ENCODE measurements at places on chromosomes 4 and X.

DNA sequence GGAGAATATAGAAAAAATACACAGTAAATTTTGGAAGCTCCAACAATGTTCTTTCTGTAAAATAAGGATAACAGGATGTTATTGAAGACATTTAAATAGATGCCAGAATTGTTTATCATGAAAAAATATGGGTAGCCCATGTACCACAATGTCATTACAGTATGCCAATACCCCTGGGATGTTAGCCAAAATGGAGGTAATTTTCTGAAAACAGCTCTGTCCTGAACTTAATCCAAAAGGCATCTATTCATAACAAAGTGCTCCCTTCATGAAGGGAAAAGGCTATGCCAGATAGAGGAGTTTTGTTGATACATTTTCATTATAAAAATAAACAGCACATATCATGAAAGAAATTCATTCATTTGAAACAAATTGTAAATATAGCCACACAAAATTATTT lies 1902.6 kb upstream of the AGA start:
- DNase-seq = no peak

- no peak for DNase-seq
Measured at GRCh38 chr4:188296331-188296730, 157.1 kb downstream of the TRIML1 start.

DNA sequence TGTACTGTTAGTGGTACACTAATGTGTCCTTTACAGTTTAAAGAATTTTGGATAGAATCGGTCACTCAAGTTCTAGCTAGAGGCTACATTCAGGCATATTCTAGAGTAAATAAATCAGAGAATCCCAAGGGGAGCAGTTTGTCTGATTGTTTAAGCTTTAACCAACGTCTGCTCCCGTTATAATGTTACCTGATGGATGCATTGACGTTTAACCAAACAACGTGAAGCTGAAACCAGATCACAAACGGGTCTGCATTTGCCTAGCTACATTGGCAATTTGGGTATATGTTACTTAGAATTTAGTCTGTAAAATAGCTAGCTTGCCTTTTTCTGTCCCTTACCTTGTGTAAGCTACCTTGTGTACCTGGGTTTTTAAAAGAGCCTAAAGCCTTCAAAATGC lies 1.6 kb downstream of the PI4K2B start:
- DNase-seq = no peak

- no peak for DNase-seq
Measured at GRCh38 chr4:134463771-134464170, 262.2 kb upstream of the PABPC4L start.

DNA sequence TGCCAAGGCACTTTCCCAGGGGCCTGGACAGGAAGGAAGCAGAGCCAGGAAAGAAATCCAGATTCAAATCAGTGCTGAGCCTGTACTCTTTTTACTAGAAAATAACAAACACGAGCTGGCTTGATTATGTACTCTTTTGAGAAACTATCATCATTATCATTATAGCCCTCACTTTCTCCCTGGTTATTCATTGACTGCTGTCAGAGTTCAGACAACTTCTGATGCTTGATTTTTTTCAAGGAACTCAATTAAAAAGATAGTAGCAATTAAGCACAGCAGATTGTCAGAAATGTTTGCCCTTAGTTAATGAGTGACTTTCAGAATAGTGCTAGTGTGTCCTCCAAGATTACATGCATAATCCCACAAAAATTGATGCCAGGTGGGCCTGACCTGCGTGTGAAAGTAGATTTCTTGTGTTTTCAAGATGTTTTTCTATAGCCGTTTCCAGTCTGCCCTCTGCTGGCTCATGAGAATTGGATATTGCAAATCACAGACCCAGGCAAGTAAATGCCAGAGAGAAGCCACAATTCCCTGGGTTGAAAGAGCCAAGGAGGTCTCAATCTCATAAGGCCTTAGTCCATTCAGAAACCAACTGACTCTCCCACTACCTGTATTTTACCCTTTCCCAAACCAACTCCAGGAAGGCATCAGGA lies 14.3 kb upstream of the PNPLA4 start:
- no peak for DNase-seq

DNA sequence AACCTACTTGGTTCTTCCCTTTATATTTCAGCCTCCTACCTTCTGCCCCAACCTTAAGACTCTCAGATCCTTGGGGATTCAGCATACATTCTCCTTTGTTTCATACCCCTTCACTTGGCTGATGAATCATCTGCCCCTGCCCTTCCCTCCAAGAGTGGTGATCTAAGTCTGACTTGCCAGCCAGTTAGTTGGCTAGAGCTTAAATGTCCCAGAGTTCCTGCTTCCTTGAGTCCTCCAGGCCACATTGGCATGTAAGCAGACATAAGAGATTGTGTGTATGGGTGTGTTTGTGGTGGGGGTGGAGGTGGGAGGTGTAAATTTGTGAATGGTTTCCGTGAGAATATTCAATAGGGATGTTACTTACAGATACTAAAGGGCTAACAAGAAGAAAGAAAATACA lies 3.7 kb upstream of the TEX13D start:
- no peak for DNase-seq

DNA sequence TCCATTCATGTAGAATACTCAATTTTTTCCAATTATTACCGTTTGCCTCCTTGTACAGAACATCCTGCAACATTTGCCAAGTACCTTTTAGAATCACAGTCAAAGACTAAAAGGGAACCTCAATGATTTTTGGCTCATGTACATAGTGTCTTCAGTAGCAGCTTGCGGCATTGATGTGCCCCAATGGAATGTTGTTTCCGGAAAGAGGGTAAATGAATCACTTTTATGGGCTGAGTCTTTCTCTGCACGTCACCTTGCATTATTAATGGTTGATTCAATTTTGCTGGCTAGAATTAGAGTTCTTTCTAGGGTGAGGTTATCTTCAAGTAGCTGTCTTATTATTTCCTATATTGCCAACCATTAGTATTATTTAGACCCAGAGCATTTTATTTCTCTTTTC lies 116.9 kb upstream of the GABRA2 start:
- DNase-seq = no peak

DNA sequence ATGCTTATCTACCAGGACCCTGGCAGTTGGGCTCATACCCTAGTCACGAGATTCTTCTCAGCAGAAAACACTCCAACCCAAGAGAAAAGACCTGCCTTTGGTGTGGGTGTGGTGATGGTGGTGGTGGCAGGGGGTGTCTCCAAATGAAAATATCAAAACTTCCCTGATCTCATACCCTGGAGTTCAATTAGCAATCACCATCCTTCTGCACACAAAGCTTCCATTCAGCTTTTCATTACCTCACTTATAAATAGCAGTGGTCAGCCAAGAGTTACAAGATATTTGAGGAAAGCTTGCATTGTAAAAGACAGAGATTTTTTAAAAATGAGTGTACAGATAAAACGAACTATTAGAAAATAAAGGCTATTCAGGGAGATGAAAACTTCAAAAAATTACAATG lies 580.8 kb upstream of the MAGEB2 start:
- no peak for DNase-seq

DNA sequence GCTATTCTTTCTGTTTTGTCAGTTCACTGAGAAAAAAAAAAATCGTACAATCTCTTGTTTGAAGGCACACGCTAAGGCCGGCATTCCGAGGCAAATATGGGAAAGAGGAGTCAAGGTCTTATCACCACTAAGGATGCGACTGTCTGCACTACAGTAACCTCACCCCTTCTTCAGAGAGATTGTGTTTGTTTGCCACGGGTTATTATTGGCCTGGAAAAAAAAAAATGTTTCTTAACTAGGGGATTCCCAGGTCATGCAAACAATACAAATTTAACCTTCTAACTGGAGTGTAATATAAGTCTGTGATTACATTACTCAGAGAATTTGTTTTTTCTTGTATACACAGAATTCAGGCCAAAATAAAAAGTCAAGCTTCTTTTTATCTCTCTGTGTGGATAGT lies 168.3 kb downstream of the TMA16 start:
- DNase-seq = no peak

DNA sequence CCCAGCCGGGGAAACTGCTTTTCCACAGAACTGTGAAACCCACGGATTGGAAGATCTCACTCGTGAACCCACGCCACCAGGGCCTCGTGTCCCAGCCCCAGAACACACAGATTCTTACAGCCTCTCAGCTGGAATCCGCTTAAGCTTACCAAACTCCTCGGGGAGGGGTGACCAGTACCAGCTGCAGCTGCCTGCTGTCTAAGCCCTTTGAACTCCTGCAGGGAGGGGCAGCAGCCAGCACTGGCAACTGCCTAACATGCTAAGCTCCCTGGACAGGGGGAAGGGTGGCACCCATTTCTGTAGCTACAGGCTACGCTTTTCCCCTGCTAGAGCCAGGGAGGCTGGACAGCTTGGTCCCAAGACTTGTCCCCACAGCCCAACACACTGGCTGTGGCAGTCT lies 38.4 kb downstream of the TBL1X start:
- DNase-seq = no peak

DNA sequence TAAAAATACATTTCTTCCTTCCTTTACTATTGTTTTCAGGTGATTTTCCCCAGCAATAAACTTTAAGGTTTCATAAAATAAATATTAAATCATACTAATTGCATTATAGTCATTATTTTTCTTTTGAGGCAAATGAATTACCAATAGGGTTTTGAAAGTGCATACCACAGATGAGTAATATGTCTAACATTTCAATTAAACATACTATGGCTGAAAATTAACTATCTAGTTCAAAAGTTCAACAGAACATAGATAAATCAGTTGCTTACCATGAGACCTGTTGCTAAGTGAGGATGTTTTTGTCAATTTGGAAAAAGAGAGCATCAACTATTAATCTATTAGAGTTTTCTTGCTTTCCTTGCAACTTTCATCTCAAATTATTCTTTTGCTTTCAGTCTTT lies 35.0 kb downstream of the NPY5R start:
- DNase-seq = no peak

DNA sequence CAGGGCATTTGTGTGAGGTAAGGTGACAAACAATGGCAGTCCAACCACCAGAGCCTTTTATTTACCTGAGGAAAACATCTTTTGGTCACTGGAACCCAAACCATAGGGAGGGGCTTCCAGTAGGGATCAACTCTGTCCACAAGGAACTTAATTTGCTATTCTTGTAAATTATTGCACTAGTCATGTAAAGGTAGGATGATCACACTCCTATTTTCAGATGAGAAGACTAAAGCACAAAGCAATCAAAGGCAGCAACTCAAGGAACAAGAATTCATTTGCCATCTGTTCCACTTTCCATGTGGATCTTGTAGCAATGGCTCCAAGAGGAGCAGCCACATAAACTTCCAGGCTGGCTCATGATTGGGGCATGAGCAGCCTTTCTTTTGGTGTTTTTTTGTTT lies 35.3 kb downstream of the CD99L2 start:
- no peak for DNase-seq

- DNase-seq = no peak
Measured at GRCh38 chr4:2765832-2766526, 9.8 kb upstream of the TNIP2 start.

GRCh38 chr4:184506527-184507121 lies 32.3 kb upstream of the IRF2 start:
- DNase-seq = no peak

GRCh38 chr4:94302191-94302590 lies 40.4 kb downstream of the HPGDS start:
- no peak for DNase-seq

GRCh38 chr4:40630335-40631021 lies 814 bp upstream of the RBM47 start:
- DNase-seq = no peak

- no peak for DNase-seq
Measured at GRCh38 chr4:48979914-48980579, 6.0 kb upstream of the CWH43 start.

DNA sequence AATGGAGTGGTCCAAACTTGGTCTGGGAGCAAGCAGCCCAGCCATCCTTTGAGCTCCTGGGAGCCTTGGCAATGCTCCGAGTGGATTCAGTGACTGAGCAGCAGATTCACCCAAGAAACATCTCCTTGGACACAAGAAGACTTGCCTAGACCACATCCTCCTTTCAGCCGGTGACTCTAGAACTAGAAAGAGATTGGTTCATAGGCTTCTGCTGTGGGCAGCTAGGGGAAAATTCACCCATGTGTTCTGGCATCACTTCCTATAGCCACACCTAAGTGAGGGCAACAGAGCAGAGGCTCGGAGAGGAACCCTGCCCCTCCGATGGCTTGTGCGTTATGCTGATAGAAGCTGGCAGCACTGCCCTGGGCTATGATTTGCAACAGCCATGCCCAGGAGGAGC lies 16.0 kb downstream of the ZNF275 start:
- DNase-seq = no peak

GRCh38 chrX:102517326-102517725 lies 787 bp upstream of the TMSB15A start:
- DNase-seq = no peak

DNA sequence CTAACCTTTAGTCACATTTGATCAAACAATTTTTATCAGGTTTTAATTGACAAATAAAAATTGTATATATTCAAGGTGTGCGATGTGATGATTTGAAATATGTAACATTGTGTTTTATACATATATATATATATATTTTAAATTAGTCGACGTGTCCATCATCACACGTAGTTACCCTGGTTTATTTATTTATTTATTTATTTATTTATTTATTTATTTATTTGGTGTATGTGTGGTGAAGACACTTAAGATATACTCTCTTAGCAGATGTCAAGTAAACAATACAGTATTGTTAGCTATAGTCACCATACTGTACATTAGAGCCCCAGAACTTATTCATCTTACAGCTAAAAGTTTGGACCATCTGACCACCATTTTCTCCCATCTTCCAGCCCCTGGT lies 224.9 kb upstream of the HHIP start:
- DNase-seq = no peak

DNA sequence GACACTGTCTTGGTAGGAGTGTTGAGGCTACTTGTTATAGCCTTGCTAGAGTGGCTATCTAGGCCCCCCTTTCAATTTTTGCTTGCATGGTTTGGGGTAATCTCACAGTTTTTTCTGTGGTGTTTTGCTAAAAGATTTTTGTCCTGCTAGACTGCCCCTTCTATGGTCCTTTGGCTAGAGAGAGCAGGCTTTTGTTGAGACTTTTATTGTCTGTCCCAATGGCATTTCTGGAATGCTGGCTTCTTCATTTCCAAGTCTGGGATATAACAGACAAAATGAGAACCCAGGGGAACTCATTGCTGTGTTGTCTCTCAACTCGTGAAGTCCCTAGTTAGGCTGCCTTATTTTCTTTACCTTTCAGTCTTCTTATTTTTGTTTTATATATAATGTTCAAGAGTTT lies 160.2 kb upstream of the ZC4H2 start:
- no peak for DNase-seq

Measured in stimulated activated naive CD4-positive, alpha-beta T cell treated with Interleukin-2 at 50 U/mL for 16 hours (primary cell).